ENCODE measurements at places on chromosomes 11 and 22.

- no peak for DNase-seq
Observed at GRCh38 chr22:49991907-49992533, 20.5 kb downstream of the IL17REL start.

DNA sequence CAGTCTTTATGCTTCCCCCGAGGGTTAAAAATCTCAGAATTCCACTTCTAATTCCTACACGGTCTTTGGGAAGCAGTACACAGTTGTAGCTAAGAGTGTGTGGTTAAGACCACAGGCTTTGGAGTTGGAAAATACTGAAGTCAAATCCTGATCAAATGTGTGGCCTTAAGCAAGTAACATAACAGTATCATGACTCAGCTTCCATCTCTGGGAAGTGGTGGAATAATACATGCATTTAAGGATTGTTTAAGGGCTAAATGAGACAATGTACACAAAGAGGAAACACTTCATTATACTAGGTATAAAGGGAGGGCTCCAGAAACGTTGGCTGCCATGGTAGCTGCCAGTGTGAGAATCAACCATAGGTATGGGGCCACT is 71.5 kb downstream of the FAT3 start:
- DNase-seq = no peak

DNA sequence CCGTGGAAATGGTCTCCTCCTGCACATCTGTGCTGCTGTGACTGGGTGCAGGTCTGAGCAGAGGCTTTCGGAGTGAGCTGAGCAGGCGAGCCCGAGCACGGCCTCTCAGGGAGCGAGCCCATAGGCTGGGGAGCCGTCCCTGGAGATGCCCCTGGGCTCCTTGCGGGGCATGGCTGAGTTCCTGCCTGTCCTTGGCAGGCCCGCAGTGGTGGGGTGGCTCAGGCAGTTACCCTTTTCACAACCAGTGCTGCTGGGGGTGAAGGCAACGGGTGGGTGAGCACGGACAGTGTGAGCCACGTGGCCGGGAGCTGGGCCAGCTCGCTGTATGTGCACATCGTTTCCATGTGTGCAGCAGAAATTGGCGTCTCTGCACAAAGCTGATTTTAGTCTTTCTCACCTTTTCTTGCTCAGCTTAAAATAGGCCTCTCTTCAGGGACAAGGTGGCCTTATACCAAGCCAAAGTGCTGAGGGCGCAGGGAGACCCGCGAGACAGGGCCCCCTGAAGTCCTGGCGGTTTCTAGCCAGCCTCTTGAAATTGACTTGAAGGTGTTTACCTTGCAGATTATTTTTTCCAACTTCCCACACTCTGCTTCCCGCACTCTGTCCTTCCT is at the start of gene TP53AIP1:
TSS of gene TP53AIP1 (minus strand) at position 55 of the 611 bp plus-strand sequence. CDS start 5,053 bp downstream, outside the sequence.
- DNase-seq = peak; percentile 39

- DNase-seq = no peak
Observed at GRCh38 chr22:37904572-37905533, 1.2 kb upstream of the MICALL1 start.

DNA sequence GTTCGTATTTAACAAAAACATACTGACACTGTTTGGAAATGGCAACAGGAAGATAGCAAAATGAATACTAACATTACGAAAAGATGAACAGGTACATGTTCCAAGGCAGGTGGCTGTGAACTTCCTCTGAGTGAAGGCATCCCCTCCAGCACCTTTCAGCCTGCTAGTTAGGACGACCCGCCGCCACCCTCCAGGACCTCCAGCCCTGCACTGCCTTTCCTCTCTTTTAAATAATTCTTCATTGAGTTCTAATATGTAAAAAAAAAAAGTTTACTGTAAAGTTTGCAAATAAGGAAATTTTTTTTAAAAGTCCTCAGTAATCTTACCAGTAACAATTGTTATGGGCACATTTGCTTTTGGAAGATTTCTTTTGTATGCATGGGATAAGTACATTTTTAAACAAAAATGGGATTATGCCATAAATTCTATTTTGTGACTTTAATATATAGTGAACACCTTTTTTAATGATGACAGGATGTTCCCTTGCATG is 6.0 kb downstream of the NEAT1 start:
- no peak for DNase-seq

GRCh38 chr11:93517611-93518010 is 25.6 kb downstream of the SMCO4 start:
- no peak for DNase-seq

DNA sequence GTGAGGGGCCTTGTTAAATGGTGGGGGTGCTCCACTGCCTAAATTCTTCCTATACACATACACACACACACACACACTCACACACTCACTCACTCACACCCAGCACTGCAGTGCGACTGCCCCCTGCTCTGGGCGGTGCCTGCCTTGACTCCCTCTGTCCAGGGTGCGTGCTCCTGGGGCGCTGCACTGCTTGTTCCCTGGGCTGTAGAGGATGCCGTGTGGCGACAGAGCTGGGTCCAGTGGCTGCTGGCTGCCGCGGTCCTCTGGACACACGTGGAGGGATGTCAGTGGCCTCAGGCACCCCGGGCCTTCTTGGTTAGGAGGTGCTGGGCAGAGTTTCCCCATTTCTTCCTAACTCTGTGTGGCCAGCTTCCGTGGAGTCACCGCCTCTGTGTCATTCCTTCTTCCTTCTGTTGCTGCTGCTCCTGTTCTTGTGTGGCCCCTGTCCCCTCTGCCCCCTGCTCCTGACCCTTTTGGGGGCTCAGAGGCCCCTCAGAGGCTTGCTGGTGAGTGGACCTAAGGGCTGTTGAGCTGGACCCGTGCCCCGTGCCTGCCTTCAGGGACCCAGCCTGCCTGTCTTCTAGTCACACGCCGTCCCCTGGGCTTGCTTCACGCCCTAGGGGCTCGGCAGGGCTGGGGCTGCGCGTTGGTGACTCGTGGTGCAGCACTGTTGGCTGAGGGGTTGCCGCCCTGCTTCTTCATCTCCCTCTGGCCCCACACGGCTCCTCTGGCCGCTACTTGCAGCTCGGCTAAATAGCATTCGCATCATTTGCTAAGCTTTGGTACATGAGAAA is 147.0 kb downstream of the TBC1D22A start:
- no peak for DNase-seq

- DNase-seq = no peak
Observed at GRCh38 chr22:47672526-47672925, 910.1 kb downstream of the TBC1D22A start.

- no peak for DNase-seq
Observed at GRCh38 chr11:115313224-115313838, 190.9 kb downstream of the CADM1 start.

GRCh38 chr22:41780746-41781505 is 19.6 kb upstream of the CCDC134 start:
- peak; percentile 43 for DNase-seq

GRCh38 chr11:48081151-48082010 is 101.0 kb downstream of the PTPRJ start:
- DNase-seq = no peak

- no peak for DNase-seq
Observed at GRCh38 chr11:126352163-126352562, 3.3 kb upstream of the ST3GAL4 start.

GRCh38 chr11:125192183-125192582 is 27.6 kb downstream of the PKNOX2 start:
- DNase-seq = no peak

DNA sequence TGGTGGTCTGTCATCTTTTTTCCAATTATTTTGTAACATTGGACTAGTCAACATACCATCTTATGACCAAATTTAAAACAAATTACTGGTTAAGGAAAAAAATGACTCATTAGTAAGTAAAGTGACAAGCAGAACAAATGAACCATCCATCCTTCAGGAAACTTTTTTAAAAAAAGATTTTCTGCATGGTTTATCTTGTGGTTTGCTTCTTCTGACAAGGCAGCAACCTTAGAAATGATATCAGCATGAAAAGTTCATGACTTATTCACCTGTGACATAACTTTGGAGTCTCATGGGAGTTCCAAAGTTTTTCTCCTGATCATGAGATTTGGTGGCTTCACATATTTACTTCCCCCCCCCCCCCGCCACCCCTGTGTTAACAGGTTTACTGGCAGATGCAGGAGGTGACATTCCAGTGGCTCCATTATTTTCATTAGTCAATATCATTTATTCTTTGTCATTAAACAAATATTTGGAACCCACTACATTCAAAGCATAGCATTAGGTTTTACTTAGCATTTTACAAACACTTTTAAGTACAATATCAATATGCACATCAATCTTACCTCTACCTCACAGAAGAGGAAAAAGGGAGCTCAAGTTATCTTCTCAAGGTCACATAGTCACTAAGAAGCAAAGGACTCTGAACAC is 40.7 kb downstream of the DCUN1D5 start:
- DNase-seq = no peak

- DNase-seq = peak; percentile 93
Observed at GRCh38 chr11:64482588-64482987, 108.4 kb upstream of the SLC22A12 start.

- peak; percentile 91 for DNase-seq
Observed at GRCh38 chr11:134050541-134051383, 18.1 kb upstream of the JAM3 start.

DNA sequence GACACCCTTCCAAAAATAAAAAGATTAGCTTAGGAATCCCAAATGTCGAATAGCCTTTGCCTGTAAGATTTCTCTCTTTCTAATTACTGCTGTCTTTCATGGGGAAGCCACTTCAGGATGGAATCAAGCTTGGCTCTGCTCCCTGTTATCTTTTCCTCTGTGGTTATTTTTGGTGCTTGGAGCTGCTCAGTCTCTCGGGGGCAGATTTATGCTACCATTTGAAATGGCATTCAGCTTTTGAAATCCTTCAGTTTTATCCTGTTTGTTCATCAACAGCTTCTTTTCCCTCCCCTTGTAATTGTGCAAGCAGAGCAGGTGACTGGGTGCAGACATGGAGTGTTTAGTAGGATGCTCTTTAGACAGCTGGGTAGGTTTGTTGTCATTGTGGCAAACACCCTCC is 111.0 kb downstream of the DBX1 start:
- DNase-seq = no peak

- DNase-seq = no peak
Observed at GRCh38 chr11:23013509-23013908, 153.2 kb upstream of the CCDC179 start.

- DNase-seq = no peak
Observed at GRCh38 chr22:47374901-47375575, 612.6 kb downstream of the TBC1D22A start.

DNA sequence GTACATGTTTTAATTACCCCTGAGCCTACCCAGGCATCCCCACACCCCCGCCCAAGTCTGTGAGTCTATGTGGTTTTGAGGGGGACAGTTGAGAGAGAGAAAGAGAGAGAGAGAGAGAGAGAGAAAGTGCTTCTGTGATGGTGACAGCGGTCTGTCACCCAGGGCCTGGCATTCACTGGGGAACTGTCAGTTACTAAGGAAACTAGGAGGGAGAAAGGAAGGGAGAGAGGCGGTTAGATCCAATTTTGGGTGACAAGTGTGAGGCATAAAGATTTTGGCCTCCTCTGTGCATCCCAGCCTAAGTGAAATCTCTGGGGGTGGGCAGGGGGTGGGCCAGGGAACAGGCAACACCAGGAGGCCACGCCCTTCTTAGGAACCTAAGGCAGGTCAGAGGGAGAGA is 498.3 kb downstream of the BUD13 start:
- no peak for DNase-seq

- DNase-seq = no peak
Observed at GRCh38 chr11:69941546-69942332, 122.5 kb upstream of the FGF3 start.

- DNase-seq = no peak
Observed at GRCh38 chr11:116935089-116935488, 97.7 kb upstream of the APOA1 start.

GRCh38 chr11:70468256-70469195 is 70.2 kb downstream of the CTTN start:
- DNase-seq = no peak

- DNase-seq = no peak
Observed at GRCh38 chr11:11500744-11501487, 120.9 kb downstream of the GALNT18 start.

- no peak for DNase-seq
Observed at GRCh38 chr22:48528221-48528915, 1299.3 kb downstream of the BRD1 start.

DNA sequence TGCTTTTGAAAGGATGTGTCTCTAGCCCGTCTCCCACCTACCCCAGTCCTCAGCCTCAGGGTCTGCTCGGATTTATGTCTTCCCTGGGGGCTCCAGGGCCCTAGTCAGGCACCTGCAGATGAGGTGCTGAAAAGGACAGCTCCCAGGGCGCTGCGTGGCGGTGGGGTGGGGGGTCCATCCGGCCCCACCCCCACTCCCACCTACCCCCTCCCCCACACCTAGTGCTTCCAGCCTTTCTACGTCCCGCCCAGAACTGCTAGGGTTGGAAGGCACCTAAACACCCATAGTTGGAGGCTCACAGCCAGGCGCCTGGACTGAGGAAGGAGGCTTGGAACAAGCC is 1.4 kb upstream of the ROBO3 start:
- DNase-seq = no peak

DNA sequence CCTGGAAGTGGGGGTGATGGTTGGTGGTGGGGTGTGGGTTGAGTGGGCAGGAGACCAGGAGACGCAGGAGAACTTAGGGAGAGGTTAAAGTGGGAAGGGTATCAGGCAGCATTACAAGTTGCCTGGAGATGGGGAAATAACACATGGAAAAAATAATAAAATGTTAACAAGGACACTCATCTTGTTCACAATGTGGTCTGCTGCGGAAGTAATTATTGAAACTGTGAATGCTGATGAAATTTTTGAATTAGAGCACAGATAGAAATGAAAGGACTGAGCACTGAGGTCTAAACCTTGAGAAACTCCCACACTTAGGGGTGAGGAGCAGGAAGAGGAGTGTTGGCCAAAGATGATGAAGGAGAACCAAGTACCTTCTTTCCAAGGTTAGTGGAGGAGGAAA is 346.0 kb upstream of the PLET1 start:
- DNase-seq = no peak

DNA sequence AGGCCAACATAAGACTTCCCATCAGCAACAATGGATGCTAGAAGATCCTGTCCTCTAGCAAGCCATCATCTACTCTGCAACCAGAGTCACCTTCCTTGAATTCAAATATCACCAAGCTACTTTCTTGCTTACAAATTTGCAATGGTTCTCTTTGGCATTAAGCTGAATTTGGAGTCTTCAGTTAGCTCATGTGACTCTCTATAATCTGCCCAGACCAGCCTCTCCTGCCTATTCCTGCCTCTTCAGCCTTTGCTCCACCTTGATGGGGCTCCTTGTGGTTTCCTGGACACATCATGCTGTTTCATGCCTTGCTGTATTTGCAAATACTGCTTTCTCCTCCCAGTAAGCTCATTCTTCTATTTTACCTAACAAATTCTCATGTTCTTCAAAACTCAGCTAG is 82.3 kb downstream of the RASSF10 start:
- DNase-seq = no peak

GRCh38 chr22:50190182-50190940 is 4.6 kb downstream of the TRABD start:
- DNase-seq = peak; percentile 91

- no peak for DNase-seq
Observed at GRCh38 chr11:11391169-11391568, 38.1 kb upstream of the CSNK2A3 start.

DNA sequence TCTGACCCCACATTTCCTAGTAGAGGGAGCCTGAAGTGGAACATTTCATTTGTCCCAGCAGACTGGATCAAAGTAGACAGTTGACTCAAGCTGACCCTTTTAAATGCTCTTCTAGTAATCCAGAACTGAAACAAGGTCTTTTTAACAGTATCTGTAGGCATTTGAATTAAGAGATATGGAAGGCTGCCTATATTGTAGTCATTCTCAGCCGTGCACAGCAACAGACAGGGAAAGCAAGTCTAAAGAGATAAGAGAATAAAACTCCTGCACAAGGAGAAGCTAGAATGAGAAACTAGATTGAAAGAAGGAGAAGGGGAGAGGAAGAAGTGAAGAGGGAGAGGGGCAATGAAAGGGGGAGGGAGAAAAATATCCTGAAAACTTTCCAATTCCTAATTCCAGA is 180.6 kb upstream of the MTMR2 start:
- DNase-seq = no peak

Measured in tongue (tissue), 3 donors.